ENCODE measurements at places on chromosomes 1 and 21. TPM values are rescaled to one million over a fixed set of nuclear protein-coding genes. Genes with fewer than 3 reads are reported as not detected.
A peak's percentile ranks its signal among the peaks of the same experiment; 100 is the strongest.

- no peak overlapping the region for H3K4me3 ChIP-seq
- H3K27me3 ChIP-seq = no peaks in the 10 kb centered on the region
- no peak for DNase-seq
- H3K27ac ChIP-seq = peak overlapping the region; percentile 77
- H3K4me1 ChIP-seq = peaks cover 48% of the 10 kb centered on the region
- H3K36me3 ChIP-seq = no peaks in the 10 kb centered on the region
These were observed 27.6 kb upstream of the SARS1 start for GRCh38 chr1:109185990-109186732.

DNA sequence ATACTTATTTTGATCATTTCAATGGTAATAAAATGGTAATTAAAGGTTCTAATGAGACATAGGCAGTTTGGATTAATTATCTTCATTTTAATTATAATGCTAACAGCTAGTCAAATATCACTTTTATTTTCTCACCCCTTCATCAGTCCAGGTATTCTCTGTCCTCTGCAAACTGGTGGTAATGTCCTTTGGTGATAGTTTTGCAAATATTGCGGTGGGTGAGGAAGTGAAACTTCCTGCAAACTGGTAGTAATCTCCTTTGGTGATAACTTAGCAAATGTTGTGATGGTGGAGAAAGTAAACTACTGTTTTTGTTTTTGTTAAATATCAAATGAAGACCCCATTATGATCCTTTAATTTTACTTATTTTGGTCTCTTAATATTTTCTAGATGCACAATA, 209.0 kb downstream of the AMY1C start:
- no peaks in the 10 kb centered on the region for H3K36me3 ChIP-seq
- H3K27me3 ChIP-seq = no peaks in the 10 kb centered on the region
- H3K4me1 ChIP-seq = no peaks in the 10 kb centered on the region
- H3K27ac ChIP-seq = no peak overlapping the region

DNA sequence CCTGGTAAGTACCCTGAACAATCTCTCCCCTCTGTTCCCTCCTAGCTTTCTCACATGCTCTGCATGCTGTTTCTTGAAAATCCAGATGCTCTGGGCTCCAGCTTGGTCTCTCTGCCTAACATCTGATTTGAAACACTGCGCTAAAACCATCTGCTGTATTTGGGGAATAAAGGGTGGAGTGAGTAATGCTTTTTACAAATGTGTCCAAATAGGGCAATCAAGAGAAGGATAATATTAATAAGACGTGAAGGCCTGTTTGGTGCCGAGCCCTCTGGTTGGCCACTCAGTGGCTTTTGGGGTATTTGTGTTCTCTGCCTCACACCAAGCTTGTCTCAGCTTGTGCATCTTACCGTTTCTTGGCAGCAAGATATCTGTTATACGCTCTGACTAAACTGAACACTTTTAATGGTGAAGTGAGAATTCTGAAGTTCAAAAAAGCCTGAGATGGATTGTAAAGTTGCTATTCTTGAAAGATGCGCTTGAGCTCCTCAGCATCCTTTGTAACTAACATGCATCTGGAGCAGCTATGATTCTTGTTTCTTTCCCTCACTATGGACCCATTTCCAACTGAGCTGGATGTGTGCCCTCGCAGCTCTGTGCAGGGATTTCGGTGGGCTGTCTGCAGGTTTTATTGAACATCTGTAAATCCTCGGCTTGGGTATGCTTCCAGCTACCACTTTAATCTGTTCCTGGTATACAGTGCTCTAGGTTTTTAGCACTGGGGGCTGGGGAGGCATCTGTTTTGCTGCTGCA, 269.4 kb downstream of the RWDD3 start:
- H3K36me3 ChIP-seq = no peaks in the 10 kb centered on the region
- no peaks in the 10 kb centered on the region for H3K27me3 ChIP-seq
- H3K27ac ChIP-seq = no peak overlapping the region
- no peaks in the 10 kb centered on the region for H3K4me1 ChIP-seq
- no peak overlapping the region for H3K4me3 ChIP-seq

DNA sequence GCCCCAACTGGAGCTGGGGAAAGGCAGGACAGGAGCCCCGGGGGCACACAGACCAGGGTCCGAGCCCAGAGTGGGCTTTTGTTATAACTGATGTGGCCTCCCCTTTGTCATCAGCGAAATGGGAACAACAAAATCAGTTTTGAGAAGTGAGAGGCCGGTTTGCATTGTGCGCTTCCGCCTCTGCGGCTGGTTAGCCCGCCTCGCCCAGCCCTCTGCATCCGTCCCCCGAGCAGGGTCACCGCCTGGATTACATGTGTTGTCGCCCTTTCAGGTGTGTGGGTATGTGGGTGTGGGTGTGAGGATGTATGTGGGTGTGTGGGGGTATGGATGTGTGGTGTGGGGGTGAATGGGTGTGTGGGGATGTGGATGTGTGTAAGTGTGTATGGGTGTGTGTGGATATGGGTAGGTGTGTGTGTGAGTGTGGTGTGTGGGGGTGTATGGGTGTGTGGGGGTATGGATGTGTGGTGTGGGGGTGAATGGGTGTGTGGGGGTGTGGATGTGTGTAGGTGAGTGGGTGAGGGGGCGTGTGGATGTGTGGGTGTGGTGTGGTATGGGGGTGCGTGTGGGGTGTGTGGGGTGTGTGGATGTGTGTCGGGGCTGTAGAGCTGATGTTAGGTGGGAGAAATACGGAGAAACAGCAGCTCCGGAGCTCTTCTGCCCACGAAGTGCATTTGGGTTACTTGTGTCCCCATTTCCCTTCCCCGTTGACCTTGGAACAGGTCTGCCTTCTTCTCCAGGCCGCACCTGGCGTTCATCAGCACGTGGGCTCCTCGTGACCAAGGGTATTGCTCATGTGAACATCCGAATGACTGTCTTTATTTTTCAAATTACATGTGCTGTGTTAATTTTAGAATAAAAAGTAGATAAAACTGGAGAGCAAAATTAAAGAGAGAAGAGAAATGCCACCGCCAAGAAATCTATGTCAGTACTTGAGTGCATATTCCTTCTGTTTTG, 67.6 kb downstream of the FHAD1 start:
- H3K27ac ChIP-seq = no peak overlapping the region
- H3K36me3 ChIP-seq = no peaks in the 10 kb centered on the region
- no peaks in the 10 kb centered on the region for H3K27me3 ChIP-seq
- H3K4me3 ChIP-seq = no peak overlapping the region
- H3K4me1 ChIP-seq = no peaks in the 10 kb centered on the region
- DNase-seq = no peak

DNA sequence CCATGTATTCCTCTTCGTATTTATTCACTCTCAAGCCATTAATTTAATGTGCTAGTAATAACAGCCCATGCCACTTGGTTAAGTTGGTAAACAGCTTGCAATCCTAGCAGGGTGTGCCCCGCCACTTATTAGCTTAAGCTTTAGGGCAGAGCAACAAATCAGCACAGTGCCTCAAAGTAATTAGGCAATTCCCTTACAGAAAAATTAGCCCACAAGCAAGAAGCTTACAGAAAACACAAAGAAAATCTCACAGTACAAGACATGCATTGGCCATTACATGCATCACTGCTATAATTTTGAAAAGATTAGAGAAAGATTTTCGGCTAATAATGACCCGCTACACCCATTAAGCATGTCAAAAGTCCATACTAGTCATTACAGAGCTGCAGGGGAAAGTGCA, 47.6 kb downstream of the TGFB2 start:
- H3K27me3 ChIP-seq = no peaks in the 10 kb centered on the region
- no peak for DNase-seq
- H3K27ac ChIP-seq = no peak overlapping the region

DNA sequence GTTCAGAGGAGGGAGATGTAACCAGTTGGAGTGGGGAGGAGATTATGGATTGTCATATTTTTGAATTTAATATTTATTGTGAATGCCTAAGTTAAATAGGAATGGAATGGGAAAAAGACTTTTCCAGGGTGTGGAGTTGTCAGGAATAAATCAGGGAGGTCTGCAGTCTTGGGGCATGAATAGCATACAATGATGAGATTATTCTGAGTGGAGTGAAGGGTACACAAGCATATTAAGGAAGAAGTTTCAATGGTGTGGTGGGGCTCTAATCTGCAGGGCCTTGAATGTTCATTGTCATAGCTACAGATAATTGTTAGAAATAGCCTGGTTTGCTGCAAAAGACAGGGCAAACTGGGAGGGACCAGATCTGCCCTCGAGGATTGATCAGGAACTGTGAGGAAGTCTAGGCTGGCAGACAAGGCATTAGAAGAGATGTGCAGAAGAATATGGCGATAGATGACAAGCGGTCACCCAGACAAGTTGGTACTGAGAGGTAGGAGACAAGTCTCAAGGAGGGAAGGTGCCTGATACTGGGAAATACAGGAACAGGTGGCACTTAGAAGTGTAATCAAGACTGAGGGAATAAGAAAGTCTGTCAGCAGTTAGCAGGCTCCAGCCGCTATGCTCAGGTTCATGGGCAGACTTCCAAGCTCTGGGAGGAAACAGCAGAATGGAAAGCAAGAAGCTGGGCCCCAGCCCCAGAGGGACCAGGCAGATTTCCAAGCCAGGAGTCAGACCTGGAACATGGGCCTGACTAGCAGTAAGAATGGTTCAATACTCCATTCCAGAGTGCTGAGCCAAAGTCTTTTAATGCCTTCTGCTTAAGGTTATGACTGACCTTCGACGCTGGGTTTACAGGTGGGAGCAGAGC, 20.9 kb upstream of the RGL1 start:
- peaks cover 20% of the 10 kb centered on the region for H3K4me1 ChIP-seq
- no peak for DNase-seq
- H3K27me3 ChIP-seq = no peaks in the 10 kb centered on the region
- no peak overlapping the region for H3K4me3 ChIP-seq
- no peaks in the 10 kb centered on the region for H3K36me3 ChIP-seq

- peaks cover 37% of the 10 kb centered on the region for H3K4me1 ChIP-seq
- H3K27me3 ChIP-seq = no peaks in the 10 kb centered on the region
- no peak overlapping the region for H3K27ac ChIP-seq
- no peak overlapping the region for H3K4me3 ChIP-seq
- H3K36me3 ChIP-seq = no peaks in the 10 kb centered on the region
These were observed 31.6 kb downstream of the TMCC2 start for GRCh38 chr1:205259324-205259832.

DNA sequence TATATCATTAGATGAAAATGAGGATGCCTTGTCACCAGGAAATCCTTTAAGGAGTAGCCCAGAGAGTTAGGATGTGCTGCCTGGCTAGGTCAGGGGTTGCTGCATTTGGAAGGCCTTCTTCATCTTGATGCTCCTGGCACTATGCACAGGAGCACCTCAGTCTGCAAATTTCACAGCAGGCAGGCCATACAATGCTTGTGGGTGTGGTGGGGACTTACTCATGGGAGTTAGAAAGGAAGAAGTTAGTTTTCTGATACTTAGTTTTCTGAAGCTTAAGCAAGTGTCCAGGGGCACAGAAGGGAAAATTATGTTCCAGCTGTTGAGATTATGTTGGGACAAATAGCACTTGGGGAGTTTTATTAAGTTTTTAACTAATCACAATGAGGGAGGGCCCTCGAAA, 11.4 kb downstream of the HLX start:
- DNase-seq = peak; percentile 31
- peaks cover 39% of the 10 kb centered on the region for H3K4me1 ChIP-seq
- H3K4me3 ChIP-seq = no peak overlapping the region
- H3K27me3 ChIP-seq = peaks cover 47% of the 10 kb centered on the region

DNA sequence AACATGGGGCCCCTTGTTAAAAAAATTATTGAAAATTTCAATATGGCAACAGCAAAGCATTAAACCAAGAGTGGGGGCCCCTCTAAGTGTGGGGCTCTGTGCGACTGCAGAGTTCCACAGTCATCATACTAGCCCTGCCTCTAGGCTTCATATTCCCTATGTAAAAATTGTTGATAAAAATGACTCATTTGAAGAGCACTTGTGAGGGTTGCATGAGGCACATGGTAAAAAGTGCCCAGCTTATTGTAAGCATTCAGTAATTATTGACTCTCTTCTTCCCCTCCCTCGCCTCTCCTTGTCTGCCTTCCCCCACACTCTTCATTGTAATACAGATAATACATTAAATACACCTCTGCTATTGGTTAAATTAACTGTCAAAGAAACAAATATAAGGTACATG, 86.7 kb upstream of the PTBP2 start:
- no peaks in the 10 kb centered on the region for H3K27me3 ChIP-seq
- DNase-seq = no peak
- no peak overlapping the region for H3K4me3 ChIP-seq
- H3K4me1 ChIP-seq = no peaks in the 10 kb centered on the region
- H3K36me3 ChIP-seq = no peaks in the 10 kb centered on the region
- H3K27ac ChIP-seq = no peak overlapping the region

CASQ2 gene
- total RNA-seq = 110 TPM

BSND gene
- total RNA-seq = not detected

TMEM51 gene
- 10.4 TPM for total RNA-seq

GNG12 gene
- 115 TPM for total RNA-seq

OR14A2 gene
- not detected for total RNA-seq

HAO2 gene
- total RNA-seq = not detected

CHD5 gene
- 16.9 TPM for total RNA-seq

ZNF648 gene
- not detected for total RNA-seq

PADI4 gene
- not detected for total RNA-seq
